NCI-H2029 (cell line): ENCODE measurements at places on chromosomes 16 and 17.

DNA sequence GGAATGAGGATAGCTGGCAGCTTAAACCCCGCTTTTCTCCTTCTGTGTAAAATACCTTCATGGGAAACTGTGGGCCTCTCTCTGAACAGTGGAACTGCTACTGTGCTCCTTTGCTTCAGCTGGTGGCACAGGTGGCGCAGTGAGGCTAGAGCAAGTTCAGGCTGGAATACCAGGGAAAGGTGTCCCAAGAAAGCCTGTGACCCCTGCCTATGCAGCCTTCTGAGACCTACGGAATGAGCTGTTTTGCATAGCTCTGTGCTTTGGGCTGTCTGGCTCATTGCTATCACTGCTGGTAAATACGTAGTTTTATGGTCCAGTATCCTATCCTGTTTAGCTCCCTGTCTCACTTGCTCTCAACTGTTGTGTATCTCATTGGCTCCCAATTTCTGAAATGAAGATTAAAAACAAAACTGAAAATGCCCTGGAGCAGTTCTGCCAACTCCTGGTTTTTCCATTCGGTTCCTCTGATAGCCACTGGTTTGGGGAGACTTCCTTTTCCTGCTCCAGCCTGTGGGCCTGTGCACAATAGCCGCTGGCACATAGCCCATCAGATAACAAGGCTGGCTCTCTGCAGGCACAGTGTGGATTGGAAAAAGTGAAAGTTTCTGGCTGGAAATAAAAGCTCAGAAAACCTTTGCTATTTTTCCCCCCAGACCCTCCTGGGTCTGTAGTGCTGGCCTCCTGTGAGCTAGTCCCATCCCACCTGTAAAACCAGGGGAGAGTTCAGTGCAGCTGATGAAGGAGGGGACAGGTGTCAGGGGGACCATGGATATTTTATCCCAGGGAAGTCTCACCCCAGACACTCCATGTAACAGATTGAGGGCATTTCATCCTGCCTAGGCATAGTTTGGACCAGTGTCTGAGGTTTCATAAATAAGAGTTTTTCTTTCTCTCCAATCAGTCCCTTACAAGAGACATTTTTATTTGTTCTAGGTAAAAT, 24.0 kb downstream of the LIMD2 start:
- DNase-seq: peak; percentile 65

GRCh38 chr17:36106493-36106835, 2.8 kb downstream of the CCL4 start:
- DNase-seq: no peak

DNA sequence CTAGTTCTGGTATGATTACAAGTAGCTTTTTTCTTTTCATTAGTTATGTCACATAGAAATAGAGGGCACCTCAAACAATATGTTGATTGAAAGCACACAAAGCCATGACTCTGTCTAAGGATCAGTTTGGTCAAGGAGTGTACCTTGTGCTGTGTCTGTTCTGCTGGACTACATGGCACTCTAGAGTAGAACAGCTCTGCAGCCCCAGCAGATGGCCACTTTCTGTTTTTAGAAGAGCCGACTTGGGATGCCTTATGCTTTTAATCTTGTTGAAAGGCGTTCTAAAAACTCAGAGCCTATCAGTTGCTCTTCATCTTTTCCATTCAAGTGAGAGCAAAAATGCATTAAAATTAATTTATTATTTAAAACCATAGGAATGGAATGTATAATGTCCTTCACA, 49.3 kb upstream of the CA10 start:
- no peak for DNase-seq

DNA sequence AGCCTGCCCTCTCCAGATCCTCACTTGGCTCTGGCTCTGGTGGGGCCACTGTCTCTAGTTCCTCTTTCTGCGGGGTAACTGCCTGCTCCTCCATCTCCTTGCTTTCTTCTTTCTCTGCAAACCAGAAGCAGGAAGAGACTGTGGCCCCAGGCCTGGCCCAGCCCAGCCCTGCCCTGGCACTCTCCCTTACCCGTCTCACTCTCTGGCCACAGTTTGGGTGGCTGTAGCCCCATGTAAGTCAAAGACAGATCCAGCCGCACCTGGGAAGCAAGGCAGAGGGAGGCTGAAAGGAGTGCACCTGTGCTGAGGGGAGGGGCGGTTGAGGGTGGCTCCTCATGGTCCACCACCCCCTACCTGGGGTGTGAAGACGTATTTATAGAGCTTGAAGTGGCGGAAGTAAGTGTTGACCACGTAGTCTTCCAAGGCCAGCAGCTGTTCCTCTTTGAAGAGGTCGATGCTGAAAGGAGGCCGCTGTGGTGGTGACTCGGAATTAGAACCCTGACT, 2.8 kb downstream of the CFAP119 start:
- DNase-seq: no peak

DNA sequence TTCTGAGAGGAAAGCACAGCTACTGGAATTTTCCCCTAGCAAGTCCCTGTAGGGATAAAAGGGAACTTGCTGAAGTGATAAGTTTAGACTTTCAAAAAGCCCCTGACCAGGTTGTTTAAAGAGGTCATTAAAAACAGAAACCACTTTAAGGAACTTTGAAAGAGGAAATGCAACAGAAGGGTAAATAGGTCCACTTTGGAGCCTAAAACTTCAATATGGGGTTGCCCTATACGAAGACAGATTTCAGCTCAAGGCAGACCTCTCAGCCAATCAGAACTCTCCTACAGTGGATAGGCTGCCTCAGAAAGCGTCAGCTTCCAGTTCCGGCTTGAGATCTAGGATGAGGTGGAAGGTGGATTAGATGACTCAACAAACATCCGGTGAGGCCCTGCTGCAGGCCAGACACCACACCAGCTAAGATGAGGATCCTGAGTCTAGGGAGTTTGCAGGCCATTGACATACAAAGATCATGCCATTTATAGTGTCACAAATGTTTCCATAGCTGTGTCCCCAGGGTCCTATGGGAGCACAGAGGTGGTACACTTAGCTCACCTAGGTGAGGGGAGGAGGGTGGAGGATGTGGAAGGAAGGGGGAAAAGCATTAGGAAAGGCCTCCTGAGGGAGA, 7.9 kb upstream of the MFSD6L start:
- no peak for DNase-seq

DNA sequence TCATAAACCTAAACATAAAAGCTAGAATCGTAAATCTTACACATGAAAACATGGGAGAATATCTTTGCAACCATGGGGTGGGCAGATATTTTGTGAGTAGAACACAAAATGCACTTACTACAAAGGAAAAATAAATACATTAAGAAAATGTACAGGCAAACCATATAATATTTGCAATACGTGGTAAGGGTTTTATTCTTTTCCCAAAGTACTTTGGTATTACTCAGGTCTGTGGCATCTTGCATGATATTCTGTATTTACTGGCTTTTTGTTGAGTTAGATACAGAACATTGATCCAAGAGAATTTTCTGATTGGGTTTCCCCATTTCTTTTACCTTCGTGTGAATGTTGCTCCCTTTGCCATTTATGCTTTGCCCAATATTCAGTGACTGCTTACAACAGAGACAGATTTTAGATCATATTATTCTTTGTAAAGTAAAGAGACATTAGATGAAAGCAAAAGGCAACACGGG, 33.0 kb upstream of the ARHGAP17 start:
- DNase-seq: no peak

DNA sequence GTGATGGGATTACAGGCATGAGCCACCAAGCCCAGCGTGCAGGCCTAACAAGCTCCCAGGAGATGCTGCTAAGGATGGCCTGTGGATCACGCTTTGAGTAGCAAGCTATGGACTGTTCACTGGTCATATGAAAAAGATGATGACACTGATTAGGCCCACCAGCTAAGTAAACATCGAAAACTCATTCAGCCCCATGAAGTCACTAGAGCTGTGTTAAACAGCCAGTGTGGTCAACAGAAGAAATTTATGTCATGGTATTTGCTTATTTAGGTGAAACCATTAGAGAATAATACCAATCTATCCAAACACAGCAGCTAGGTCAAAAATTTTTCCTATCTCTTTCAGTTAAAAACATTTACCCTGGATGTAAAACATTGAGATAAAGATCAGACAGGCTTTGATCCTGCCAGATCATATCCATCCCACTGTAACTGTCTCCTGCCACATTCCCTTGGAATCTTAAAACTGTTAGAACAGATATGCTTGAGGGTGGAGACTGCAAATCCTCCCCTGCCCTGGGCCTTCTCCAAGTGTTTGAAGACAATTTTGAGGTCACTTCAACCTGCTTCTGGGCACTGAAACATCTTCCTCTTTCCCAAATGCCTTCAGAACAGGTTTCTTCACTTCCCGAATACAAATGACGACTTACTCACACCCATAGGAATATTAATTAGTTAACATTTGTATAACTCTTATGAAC, 30.9 kb downstream of the HOXB1 start:
- no peak for DNase-seq

- no peak for DNase-seq
These were observed 63.3 kb upstream of the MTMR4 start for GRCh38 chr17:58577696-58578095.

GRCh38 chr17:33651686-33652085, 358.6 kb upstream of the ASIC2 start:
- DNase-seq: no peak

DNA sequence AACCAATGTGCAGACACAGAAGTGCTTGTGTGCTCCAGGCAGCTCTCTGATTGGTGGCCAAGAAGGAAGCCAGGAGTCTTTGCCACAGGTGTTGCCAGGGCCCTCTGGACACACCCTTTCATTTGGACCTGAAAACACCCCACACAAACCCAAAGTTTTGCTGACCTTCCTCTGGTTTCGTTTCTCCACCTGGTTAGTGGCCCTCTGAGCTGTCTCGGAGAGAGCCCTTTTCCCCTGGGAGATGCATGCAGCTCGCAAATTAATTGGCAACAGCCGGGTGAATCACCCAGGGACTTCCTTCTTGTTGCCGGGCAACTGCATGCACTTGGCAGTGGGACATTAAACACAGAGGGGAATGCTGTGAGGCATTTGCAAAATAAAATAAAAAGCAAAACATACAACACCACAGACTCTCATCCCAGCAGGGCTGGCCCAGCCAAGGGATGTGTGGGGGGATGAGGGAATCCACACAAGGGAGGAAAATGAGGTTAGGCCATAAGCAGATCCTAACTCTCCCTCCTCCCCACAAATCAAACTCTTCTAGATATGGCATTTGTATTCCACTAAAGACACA, 286.6 kb downstream of the SOX9 start:
- DNase-seq: peak; percentile 83

- DNase-seq: no peak
These were observed 346.0 kb downstream of the GRIN2A start for GRCh38 chr16:9836118-9836736.

DNA sequence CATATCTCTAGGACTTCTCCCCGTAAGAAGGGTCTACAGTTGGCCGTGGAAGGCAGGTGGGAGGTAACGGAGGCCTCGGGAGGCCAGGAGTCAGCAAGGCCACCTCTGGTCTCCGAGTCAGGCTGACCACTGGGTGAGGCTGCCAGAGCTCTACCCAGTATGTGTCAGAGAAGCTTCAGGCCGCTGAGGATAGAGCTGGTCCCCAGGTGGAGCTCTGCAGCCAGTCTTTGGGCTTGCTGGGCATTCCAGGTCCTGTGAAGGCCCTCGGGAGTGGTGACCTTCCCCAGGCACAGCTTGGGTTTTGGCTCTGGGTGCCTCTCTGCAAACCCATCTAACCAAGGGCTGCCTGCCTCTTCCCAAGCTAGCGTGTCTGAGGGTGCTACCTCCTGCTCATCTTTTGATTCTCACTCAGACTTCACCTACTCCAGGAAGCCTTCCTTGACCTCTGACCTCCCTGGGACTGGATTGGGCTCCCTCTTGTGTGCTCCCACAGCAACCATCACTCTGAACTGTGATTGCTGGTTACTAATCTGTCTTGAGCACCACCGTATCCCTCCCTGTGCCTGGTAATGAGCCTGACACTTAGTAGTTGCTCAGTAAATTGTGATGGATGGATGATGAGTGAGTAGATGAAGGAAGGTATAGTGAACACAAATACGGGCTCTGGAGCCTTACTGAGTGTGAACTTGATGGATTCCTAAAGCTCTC, 22.3 kb downstream of the RHBDL3 start:
- no peak for DNase-seq

- no peak for DNase-seq
These were observed 5.4 kb downstream of the METTL22 start for GRCh38 chr16:8626946-8627345.

DNA sequence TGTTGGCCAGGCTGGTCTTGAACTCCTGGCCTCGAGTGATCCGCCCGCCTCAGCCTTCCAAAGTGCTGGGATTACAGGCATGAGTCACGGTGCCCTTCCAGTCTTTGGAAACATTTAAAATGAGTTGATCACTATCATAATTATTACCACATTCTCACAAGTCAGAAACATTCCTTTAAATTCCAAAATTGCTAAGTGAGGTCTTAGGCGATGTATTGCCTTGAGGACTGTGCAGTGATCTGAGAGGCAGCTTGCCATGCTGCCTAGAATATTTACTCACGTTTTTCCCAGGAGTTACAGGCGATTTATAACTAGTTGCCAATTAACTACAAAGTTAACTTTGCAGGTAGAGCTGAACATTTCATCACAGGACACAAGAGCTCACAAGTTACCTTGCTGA, 5.7 kb upstream of the ATXN1L start:
- no peak for DNase-seq

DNA sequence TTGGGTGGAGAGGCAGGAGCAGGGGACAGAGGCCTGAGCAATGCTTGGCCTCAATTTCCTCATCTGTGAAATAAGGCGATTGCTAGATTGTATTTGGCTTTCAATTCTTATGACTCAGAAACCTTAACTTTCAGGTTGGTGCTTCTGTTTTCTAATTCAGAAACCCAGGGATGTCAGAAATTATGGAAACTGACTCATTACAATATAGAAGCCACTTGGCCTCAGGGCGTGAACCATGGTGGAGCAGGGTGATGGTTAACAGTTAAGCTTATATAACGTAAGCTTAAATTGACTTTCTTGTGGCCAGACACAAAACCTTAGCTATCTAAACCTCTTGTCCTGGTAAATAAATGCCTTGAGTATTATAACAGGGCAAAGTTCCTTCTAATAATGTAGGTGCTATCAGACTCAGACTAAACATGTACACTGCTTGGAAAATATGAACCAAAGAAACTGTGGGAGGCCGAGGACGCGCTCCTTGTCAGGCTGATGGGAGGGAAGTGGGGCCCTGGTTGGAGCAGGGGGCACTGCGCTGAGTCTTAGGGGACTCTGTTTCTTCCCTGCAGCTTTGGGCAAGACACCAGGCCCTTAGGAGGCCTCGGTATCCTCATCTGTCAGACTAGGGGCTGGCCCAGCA, 17.1 kb upstream of the SREBF1 start:
- DNase-seq: no peak

GRCh38 chr16:21645261-21645721, 7.1 kb downstream of the IGSF6 start:
- DNase-seq: peak; percentile 18

GRCh38 chr16:20952139-20952920, 51.8 kb downstream of the LYRM1 start:
- no peak for DNase-seq

- DNase-seq: no peak
These were observed 44.2 kb upstream of the NDRG4 start for GRCh38 chr16:58455750-58456149.
